ENCODE measurements at places on chromosomes 4 and X.
A peak's percentile ranks its signal among the peaks of the same experiment; 100 is the strongest.

GRCh38 chr4:173170182-173170778, 1.7 kb downstream of the GALNT7 start:
- no peak for DNase-seq

- no peak for DNase-seq
Measured at GRCh38 chrX:74250574-74250973, 53.4 kb upstream of the ZCCHC13 start.

DNA sequence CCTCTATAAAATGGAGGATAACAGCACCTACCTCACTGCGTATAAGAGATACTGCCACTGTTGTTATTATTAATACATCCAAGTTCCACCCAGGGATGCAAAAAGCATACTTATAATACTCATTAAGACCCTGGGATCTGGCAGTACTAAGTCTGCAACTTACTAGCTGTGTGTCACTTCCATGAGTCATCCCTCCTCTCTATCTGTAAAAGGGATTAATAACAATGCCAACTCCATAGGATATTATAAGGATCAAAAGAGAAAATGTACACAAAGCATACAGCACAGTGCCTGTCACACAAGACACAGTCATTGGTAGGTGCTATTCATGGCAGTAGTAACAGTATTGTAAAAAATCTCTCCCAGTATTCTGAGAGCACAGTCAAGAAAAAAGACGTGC, 216.7 kb downstream of the HS6ST2 start:
- no peak for DNase-seq

- DNase-seq = no peak
Measured at GRCh38 chr4:99860521-99860920, 33.7 kb downstream of the LAMTOR3 start.

DNA sequence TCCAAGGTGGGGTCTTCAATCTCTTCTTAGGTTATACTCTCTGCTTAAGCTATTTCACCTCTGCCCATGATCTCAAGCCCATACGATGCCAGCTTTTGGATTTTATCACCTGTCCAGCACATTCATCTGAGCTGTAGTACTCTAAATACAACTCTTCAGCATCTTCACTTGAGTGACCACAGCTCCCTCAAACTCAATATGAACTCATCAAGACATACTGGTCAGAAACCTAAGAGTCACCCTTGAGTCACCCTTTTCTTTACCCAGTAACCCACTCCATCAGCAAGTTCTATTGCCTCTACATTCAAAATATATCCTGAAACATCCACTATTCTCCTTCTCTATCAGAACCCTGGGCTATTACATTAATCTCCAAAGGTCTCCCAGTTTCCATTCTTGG, 69.4 kb downstream of the DCHS2 start:
- DNase-seq = no peak

DNA sequence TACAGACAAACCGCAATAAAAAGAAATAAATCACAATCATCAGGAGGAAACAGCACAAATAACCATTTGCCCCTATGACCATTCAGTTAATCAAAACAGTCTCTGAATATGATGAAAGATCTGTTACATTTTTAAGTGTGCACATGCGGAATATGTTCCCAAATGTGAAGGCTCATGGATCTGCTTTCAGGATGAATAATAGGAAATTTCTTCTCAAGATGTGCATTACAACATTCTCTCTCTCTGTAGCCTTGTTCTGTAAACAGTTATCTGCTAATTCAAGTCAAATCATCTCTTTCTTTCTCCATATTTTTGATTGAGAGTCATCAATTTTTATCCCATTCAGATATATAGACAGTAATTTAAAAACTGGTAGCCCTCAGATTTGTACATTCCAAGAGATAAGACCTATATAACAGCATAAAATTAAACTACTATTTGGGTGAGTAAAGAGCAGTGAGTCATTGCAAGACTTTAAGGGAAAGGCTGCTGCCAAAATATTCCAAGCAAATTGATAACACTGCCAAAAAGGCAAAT, 433.9 kb upstream of the ATOH1 start:
- peak; percentile 8 for DNase-seq

DNA sequence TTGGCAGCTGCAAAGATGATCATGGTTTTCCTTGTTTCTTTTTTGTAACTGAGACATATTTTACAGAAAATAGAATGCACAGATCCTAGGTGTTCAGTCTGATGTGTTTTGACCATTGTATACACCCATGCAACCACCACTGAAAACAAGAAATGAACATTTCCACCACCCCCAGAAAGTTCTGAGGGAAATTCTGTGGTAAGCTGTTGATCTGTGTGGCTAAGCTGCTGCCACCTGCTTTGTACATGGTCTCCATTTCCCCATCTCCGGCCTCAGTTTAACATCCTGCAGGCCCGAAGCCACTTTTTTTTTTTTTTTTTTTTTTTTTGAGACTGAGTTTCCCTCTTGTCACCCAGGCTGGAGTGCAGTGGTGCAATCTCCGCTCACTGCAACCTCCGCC, 65.3 kb downstream of the NYX start:
- DNase-seq = no peak

GRCh38 chr4:178387756-178388155, 945.5 kb upstream of the AGA start:
- no peak for DNase-seq

- peak; percentile 49 for DNase-seq
Measured at GRCh38 chr4:17068392-17068791, 169.9 kb upstream of the LDB2 start.

DNA sequence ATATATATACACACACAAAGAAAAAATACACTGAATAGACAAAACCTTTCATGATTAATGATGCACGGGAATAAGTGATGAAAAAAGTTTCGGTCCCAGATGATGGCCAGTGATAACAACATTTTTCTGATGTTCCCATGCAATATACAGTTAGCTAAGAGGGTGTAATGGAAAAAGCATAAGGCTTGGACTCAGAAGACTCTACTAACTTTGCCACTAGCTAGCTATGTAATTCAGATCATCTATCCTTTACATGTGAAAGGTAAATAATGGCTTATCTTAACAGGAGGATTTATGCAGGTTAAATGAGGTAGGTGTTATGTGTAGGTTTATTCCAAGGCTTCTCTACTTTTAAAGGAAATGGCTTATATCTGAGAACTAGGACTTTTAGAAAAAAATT, 4.3 kb downstream of the RPS3A start:
- no peak for DNase-seq

DNA sequence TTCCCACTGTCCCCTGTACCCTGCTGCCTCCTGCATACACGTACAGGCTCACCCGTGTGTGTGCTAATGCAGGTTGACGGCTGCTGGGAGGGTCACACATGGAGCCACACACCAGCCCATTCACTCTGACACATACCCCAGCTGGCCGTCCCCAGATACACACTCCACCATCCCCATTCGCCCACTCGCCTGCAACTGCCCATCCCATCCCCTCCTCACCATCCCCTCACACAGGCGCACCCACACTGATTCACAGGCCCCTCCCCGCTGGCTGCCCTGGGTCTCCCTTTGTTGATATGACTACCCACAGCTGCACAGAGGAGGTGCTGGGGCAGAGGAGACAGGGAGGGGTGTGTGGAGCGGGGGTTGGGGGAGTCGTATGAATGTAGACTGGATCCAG, 25.7 kb downstream of the PJA1 start:
- no peak for DNase-seq

DNA sequence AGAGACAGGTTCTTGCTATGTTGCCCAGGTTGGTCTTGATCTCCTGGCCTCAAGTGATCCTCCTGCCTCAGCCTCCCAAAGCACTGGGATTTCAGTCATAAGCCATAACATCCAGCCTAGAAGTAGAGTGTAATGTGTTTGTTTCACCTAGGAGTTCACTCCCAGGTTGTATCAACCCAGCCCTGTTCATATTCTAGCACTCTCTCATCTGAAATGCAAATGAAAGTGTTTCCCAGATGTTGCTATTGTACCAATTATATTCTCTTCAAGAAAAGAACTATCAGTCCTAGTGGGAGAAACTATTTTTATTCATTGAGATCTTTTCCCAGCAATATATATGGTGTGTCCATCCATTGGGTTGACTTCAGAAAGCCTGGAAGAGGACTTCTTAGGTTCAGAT, 72.6 kb downstream of the USP38 start:
- DNase-seq = no peak

DNA sequence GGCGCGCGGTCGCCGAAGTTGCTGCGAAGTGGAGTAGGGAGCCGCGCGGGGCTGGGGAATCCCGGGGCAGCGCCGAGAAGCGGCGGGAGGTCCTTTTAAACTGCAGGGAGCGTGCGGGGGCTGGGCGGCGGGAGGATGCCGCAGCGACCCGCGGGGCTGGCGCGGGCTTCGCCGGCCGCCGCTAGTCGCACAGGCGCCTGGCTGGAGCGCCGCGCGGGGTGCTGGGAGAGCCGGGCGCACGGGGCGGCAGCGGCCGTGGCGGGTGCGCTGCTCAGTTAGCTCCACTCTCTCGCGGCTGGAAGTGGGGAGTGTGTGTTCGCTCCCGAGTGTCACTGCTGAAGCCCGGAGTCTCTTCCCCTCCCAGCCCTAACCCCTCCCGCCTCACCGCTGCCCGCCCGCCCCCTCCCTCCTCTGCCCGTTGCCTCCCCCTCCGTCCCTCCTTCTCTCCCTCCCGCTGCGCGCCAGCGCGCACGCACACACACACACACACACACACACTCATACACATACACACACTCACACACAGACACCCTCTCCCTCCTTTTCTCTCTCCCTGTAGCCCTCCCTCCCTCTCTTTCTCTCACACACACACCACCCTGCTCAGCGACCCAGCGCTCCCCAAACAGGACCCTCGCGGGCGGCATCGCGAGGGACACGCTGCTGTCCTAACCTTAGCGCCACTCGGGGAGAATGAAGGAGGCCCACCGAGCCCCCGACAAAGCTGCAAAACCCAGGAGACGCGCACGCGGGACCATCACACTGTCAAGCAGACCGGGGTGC, at the start of gene NDNF:
Gene NDNF (minus strand): TSS at position 312 of the 780 bp plus-strand sequence. CDS start 26,698 bp downstream, outside the sequence.
- DNase-seq = peak; percentile 20

DNA sequence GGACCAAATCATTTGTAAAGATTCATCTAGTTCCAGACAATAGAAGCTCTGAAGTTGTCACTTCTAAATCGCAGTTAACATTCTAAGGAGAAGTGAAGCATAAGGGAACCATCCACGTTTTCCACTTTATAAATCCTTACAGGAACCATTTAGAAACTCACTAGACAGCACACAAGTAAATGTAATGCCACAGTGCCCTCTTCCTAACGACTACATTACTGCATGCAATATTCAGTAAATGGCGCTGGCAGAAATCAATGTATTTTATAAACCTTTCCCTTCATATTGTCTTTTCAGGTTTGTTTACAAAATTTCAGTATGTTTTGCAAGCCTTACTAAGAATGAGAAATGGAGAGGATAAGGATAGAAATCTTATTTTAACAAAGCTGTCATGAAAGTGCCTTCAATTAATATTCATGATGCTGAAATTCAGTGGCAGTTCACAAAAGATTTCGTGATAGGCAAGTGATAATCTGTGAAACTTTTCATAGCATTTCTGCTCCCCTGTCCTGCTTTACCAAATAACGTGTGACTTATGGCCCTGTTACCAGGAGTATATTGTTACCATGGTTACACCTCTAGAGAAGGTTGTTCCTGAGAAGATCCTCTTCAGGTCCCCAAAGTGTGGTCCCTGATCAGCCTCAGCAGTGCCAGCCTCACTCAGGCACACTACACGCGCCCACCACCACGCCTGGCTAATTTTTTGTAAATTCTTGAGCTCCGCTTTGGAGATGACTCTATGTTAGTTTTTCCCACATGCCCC, 54.2 kb downstream of the TMA16 start:
- DNase-seq = peak; percentile 65

GRCh38 chrX:65821721-65822496, 154.5 kb downstream of the MSN start:
- DNase-seq = no peak

GRCh38 chrX:19866626-19867410, 20.6 kb downstream of the SH3KBP1 start:
- no peak for DNase-seq

DNA sequence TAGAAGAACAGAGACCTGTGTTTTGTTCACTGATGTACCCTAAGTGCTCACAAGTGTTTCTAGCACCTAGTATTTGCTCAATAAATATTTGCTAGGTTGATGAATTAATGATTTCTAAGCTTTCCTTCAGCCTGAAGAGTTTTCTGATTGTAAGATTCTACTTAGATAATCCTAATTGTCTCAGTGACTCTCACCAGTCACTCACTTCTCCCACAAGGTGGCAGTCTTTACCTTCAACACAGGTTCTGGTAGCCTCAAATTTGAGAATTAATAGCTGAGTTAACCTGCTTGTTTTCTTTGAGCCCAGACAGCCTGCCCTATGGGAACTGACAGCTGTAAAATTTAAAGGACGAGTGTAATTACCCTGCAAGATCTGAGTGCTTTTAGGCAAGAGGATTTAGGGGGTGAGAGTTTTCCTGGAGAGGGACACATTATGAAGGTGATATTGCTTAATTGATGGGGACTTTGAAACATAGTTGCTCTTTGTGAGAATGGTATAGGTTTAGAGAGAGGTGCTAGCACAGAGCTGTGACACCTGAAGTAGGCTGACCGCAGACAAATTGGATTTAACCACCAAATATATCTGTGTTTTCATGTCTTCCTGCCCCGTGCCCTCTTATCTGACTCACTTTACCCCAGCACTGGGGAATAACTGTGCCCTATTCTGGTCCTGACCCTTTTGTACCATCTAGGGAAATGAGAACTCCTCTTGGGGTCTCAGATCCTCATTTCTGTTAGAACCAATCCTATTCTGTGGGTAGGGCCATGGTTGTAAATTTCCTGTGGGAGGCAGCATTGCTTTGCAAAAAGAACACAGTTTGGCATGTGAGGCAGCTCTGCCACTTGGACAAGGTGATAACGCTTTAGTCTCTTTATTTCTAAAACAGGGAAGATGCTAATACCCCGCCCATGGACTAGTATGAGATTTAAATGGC, 27.7 kb downstream of the CD38 start:
- peak; percentile 65 for DNase-seq

GRCh38 chr4:120299631-120300030, 233.0 kb upstream of the MAD2L1 start:
- DNase-seq = no peak

DNA sequence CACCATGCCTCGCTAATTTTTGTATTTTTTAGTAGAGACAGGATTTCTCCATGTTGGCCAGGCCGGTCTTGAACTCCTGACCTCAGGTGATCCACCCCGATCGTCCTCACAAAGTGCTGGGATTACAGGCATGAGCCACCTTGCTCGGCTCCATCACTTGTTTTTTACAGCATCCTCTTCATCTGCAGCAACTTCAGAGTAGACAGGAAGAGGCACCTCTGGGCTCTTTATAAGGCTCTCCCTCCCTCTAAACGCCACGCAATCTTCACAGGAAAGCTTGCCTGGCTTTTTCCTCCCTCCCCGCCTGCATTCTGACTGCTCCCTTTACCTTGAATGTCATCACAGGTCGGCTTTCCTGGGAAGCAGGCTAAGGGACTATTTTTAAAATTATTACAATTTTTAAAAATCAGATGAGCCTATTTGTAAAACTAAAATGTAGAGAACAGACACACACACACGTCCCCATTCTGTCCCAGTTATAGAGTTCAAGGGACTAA, 111.5 kb upstream of the LDB2 start:
- DNase-seq = no peak

GRCh38 chr4:19583827-19584569, 667.7 kb upstream of the SLIT2 start:
- no peak for DNase-seq

- DNase-seq = no peak
Measured at GRCh38 chrX:116172976-116173375, 2.4 kb downstream of the AGTR2 start.

- peak; percentile 19 for DNase-seq
Measured at GRCh38 chrX:39652336-39652735, 445.4 kb downstream of the BCOR start.

- DNase-seq = no peak
Measured at GRCh38 chrX:69232945-69233344, 67.7 kb upstream of the PJA1 start.

Data from fibroblast of villous mesenchyme (primary cell).